Forelimb muscle (tissue), 1 donor: ENCODE measurements at places on chromosomes 11 and 22.

DNA sequence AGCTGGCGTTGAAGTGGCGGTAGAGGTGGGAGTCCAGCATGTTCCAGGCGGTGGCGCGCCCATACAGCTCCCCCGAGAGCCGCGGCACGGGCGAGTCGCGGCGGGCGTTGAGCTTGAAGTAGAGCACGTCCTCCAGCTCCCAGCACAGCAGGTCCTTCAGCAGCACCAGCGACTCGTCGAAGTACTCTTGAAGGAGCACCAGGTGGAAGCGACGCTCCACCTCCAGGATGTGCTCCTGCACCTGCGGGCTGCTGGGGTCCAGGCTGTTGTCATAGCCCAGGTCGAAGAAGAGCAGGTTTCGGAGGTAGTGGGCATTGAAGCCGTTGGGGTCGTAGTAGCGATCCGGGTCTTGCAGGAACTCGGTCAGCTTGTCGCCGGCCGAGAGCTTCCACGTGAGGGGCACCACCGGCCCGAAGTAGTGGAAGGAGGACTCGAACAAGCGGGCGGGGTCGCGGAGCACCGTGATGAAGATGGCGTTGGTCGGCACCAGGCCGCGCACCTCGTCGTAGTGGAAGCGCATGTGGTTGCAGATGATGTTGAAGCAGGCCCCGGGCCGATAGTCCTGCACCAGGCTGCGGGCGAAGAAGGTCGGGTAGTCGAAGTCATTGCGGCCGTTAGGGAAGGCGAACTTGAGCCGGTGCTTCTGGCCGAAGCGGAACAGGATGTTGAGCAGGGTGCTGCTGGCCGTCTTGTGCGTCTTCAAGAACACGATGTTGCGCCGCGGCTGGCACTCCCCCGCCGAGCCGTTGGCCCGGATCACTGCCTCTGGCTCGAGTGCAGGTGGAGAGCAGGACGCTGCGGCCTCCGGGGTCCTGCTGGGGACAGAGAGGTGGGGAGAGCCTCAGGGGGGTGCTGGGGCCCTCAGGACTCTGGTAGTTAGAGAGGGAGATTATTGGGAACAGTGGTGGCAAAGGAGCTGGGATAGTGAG, 9.0 kb upstream of the SEC14L6 start:
- DNase-seq: no peak

DNA sequence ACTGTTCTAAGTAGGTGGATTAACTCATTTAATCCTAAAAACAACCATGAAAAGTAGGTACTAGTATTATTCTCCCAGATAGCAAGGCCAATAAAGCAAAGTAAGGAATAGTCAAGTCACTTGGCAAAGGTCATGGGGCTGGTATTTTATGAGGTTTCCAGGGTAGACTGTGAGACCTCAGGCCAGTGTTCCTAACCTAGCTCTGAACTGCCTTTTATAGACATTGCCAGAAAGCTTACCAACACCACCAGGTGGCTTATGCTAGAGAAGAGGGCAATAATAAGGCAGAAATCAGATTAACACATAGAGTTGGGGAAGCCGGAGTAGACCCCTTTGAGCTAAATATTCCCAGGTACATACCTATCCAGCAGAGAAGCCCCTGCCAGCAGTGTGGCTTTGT, 490.9 kb upstream of the TENM4 start:
- no peak for DNase-seq

DNA sequence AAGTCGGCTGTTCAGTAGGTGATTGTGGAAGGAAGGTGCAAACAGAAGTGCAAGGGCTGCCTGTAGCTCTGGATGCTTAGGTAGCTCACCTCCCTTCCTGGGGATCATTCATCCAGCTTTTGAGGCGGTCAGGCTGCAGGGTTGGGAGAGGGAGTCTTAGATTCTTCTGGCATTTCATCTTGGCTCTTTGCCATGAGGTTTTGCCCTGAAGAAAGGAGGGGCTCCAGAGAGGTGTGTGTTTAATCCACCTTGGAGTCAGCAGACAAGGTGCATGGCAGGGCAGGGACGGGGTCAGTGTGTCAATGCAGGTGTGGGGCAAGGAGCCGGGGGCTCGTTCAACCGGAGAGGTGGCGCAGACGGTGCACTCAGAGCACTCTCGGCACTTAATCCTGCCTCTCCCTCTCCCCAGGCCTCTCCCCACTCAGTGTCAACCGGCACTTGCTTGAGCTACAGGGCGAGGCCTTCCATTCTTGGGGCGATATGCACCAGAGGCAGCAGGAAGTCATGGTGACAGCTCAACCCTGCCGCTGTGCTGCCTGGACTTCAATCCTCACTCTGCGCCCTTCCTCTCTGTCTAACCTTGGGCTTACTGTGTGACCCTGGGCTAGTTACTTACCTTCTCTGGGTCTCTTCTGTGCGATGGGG, 7.2 kb downstream of the ADAMTS15 start:
- no peak for DNase-seq

- no peak for DNase-seq
Measured at GRCh38 chr11:76974179-76974891, 59.9 kb upstream of the B3GNT6 start.

GRCh38 chr11:2816523-2816922, 69.1 kb downstream of the CDKN1C start:
- no peak for DNase-seq

DNA sequence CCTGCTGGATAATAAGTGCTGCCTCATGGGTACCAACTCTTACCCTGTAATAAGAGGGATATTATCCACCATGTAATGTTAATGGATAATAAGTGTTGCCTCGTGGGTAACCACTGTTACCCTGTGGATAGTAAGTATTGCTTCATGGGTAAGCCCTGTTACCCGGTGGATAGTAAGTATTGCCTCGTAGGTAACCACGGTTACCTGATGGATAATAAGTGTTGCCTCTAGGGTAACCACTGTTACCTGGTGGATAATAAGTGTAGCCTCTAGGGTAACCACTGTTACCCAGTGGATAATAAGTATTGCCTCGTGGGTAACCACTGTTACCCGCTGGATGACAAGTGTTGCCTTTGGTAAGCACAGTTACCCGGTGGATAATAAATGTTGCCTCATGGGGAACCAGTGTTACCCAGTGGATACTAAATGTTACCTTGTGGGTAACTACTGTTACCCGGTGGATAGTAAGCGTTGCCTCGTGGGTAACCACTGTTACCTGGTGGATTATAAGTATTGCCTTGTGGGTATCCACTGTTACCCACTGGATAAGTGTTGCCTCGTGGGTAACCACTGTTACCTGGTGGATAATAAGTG, 18.6 kb upstream of the NXPE4 start:
- DNase-seq: no peak

- DNase-seq: no peak
Measured at GRCh38 chr11:113668255-113668654, 37.9 kb downstream of the TMPRSS5 start.

- no peak for DNase-seq
Measured at GRCh38 chr11:36409152-36409816, 100.8 kb downstream of the TRAF6 start.

DNA sequence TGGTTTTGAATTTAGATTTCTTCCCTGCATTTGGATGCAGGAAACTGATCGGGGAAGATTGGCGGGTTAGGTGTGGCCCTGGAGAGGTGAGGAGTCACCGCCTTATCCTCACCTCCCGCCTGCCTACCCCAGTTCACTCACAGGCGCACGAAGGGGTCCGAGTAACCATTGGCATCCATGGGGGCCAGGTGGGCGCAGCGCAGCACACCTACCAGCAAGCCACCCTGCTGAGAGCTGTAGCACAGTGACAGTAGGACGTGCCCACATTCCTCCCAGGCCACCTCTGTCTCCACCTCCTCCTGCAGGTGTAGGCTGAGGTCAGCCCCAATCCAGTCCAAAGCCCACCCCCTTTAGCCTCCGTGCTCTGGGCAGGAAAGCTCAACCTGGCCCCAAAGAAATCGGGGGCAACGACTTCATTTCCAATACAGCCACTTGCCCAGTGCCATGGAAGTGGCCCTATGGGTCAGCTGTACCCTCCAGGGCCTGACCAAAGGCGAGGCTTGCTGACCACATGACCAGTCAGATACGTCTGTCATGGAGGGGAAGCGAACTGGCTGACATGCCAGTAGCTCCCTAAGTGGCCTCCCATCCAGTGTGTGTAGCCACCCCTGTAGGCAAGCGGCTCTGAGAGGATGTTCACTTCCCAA, 6.7 kb downstream of the NDUFV1 start:
- no peak for DNase-seq

DNA sequence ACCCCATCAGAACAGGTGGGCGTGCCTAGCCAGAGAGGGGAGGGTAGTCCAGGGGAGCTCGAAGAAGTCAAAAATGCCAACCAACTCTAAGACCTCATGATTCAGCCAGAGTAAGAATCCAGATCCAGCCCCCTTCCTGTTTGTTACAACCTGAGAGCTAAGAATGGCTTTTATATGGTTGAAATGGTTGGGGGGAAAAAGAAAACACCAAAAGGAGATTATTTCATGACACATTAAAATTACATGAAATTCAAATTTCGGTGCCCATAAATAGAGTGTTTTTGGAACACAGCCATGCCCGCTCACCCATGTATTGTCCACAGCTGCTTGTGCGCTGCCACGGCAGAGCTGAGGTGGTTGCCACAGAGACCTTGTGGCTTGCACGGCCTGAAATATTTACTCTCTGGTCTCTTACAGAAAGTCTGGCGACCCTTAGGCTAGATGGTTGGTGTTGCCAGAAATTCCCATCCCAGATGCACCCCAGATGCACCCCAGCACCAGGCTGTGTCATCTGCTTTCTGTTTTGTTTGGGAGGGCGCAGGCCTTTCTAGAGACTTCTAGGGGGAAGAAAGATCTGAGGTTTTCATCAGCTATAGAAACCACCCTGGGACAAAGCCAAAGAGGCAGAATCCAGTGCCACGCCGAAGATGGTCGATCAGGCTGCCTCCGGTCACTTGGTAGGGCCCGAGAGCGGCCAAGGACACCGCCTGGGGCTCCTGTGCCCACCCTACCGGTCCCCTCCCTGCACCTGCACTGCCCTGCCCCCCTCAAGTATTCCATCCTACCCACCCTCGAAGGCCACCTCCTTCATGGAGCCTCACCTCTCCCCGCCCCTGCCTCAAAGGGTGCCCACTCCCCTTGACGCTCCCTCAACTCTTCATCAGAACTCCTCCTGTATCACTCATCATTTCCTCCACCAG, 80.2 kb downstream of the DSCAML1 start:
- DNase-seq: no peak

DNA sequence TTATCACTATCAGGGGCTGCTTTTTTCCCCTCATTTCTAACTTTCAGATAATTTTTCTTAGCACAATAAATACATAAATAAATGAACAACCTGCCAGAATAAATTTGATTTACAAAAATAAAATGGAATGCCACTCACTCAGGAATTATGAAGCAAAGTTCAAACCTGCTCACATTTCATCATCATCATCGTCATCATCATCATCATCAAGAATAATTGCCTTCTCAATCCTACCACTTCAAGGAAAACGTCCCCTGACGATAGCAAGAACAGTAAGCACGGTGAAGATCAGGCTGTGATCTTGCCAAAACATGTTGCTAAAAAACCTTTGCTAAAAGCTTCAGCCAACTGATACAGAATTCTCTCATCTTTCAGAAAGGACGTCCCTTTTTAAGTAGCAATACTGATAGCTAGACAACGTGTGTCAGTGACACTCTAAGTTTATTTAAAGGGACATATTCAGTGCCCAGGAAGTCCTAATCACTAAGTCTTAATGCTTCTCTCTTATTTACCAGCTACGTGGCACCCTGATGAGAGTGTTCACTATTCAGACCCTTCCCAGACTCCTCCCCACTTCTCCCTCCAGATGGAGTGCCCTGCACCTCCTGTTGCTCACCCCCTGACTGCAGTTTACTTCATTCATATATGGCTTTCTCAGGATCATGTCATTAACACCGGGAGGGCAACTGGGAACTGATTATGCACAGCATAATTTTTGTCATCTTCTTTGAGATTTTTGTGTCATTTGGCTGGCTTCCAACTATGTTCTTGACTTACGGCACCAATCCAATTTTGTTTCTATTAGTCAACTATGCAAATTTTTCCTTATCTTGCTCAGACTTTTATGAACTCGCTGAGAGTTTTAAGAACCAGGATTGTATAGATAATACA, 200.1 kb upstream of the GUCY1A2 start:
- no peak for DNase-seq

DNA sequence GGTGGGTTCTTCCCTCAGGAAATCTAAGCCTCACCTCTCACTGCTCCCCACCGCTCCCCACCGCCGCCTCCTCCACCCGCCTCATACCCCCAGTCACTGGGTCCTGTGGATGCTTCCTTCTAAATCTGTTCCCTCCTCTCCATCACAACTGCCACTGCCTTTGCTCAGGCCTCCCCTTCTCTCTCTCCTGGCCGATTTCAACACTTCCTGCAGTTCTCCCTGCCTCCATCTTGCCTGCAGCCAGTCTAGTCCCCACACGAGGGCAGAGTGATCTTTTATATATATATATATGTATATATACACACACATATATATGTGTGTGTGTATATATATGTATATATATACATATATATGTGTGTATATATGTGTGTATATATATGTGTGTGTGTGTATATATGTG, 27.8 kb downstream of the CREB3L1 start:
- no peak for DNase-seq

GRCh38 chr22:18056161-18056666, 21.6 kb upstream of the PEX26 start:
- no peak for DNase-seq

- DNase-seq: no peak
Measured at GRCh38 chr22:32823024-32823730, 21.7 kb downstream of the TIMP3 start.

DNA sequence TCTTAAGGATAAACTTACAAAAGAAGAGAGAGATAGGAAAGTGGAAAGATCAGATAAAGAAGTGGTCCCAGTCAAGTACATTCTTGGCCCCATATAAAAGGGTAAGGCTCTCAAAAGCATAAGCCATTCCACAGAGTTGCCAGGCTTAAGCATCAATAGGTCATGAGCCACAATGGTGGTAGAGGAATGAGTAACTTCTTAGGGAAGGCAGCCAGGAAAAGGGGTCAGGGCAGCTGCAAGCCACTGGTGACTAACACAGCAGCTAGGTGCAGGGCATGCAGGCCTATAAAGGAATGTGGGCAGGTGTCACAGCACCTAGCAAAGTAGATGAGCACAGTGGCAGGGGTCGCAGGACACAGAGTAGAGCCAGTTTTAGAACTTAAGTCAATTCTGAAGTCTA, 302.6 kb upstream of the FAT3 start:
- no peak for DNase-seq

DNA sequence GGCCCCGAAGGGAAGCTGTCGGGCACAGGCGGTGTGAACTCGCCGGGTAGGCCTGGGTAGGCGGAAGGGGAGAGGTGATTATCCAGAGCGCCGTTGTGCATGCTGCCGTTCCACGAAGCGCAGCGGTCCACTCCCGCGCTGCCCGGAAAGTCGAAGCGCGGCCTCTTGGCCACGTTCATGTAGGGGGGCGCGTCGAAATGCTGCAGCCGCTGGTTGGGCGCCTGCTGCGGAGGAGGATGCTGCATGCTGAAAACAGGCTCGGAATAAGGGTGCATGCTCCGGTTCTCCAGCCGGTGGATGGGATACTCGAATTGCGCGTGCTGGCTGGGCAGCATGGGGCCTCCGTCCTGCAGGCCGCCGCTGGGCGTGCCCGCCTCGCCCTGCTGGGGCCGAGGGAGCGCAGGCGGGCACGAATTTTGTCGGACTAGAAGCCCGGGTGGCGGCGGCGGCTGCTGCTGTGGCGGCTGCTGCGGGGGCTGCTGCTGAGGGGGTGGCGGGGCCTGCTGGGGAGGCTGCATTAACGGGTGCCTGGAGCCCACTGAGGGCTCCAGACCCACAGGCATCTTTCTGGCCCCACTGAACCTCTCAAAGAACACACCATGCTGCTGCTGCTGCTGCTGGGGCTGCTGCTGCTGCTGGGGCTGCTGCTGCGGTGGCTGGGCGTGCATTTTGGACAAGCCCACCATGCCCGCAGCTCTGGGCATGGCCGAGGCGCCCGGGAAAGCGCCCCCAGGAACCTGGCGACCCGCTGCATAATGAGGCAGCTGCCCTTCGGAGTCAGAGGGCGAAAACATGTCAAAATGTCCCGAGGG, 2.3 kb downstream of the MN1 start:
- DNase-seq: no peak

- no peak for DNase-seq
Measured at GRCh38 chr11:69536406-69536805, 54.9 kb downstream of the LINC01488 start.
